Brain (organoid and tissue), 16 donors: ENCODE measurements at places on chromosomes 7 and 10.

DNA sequence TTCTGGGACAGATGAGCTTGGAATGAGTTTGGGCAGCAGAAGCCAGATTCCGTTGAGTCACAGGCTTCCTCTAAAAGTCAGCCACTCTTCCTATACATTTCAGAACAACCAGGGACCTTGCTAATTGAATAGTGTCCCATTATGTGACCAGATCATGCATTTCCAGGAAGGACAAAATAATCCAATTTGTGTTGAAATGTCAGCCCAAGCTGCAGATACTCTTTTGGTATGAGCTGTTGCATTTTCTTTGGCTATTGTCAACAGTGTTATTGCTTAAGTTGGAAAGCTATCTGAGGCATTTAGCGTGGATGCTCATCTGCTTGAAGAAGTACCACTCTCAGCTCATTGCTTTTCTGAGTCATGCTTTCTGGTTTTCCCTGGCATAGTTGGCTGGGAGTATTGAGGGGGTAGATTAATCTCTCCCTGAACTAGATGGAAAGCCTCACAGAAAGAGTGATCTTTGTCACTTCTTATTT, 223.7 kb upstream of the HABP2 start:
- no peak for DNase-seq

DNA sequence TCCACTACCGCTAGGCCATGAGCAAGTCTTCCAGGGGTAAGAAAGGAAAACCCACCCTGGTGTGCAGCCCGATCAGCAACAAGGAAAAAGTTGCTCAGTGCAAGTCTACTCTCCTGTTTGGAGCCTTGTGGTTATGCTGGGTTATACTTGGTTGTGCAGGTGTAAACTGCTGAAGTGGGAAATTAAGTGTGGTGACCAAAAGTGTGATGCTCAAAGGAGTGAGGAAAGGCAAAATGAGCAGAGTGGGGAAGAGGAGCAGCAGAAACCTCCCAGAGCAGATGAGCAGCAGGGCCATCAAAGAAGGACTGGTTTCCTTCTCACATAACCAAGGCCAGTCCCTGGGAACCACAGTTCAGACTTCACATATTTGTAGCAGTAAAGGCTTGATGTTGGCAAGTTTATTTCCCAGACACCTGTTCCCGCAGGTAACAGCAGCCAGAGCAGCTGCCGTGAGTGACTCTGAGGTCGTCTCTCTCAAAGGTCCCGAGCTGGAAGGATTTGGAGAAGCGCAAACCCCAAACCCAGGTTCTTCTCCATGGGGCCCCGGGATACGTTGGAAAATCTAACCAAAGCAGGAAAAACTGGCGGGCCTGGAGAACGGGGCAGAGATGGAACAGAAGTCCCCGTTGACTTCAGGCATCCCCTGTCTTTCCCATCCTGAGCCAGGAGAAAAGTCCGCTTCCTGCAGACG, 607 bp upstream of the SMO start:
- DNase-seq, result no peak

GRCh38 chr7:77393261-77393660, 22.9 kb downstream of the GSAP start:
- no peak for DNase-seq

DNA sequence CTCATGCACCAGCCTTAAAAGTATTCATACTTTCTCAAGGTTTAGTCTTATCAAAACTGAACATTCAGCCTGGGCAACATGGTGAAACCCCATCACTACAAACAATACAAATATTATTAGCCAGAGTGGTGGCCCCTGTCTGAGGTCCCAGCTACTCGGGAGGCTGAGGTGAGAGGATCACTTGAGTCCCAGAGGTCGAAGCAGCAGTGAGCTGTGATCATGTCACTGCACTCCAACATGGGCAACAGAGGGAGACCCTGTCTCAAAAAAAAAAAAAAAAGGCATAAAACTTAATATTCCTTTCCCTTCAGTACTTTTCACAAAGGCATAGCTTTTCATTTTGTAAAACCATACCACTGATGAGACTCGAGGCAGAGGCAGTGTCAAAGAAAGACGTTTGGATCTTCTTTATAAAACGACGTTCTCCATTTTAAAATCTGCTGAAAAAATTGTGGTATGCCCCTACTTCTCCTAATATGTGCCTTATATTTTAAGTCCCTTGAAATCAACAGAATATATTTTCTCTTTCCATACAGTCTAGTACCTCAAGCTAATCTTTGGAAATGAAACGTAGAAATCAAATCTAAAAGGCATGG, 1.9 kb downstream of the NSUN6 start:
- no peak for DNase-seq

DNA sequence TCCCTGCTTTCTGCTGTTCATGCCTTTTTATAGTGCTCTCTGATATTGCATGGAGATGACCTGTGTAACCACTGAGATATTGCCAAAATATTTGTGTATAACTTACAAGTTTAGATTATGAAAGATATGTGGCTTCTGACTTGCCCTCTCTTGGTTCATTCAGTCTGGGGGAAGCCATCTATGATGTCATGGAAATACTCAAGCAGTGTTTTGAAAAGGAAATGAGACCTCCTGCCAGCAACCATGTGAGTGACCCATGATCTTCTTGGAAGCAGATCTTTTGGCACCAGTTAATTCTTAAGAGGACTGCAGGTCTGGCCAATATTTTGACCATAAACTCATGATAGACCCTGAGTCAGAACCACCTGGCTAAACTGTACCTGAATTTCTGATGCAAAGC, 183.0 kb downstream of the THSD7A start:
- DNase-seq, result no peak

DNA sequence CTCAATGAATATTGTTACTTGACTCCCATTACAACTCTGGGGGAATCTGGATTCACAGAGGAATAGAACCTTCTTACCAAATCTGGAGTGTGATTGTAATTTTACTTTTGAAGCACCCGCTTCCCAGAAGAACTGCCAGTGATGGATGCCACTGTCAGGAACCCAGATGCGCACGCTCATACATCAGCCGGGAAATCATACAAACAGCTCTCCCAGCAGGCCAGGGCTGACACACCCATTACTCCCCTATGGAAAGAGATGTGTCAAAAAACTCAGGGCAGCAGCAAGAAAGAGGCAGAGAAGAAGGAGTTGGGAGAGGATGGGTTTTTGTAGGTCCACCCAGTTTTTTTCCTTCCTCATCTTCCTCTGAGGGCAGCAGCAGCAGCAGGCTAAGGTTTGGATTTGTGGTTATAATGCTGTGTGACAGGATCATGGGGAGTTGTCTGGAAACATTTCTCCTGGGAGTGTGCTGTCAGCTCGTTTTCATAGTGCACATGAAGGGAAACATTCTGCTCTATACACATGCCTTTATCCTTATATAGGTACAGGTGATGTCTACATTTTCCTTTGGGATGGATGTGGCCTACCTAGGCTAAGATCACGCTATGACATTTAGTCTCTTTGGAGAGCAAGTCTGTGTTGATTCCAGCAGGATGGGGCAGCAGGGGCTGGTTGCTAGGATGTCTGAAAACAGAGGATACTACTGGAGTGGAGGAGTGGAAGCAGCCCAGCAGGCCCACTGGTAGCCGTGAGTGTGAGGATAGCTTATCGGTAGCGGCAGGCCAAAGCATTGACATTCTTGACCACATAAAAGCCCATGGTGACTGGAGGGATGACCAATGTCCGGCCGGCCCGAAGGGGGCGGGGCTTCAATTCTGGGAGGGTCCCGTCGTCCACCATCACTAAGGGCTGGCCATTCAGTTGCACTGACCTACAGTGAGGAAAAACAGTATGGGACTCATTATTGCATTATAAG, 12.4 kb upstream of the HPS1 start:
- peak; percentile 6 for DNase-seq

GRCh38 chr7:46414946-46415345, 493.9 kb upstream of the IGFBP3 start:
- DNase-seq, result no peak

GRCh38 chr7:69591805-69592204, 6.5 kb upstream of the AUTS2 start:
- DNase-seq, result no peak

DNA sequence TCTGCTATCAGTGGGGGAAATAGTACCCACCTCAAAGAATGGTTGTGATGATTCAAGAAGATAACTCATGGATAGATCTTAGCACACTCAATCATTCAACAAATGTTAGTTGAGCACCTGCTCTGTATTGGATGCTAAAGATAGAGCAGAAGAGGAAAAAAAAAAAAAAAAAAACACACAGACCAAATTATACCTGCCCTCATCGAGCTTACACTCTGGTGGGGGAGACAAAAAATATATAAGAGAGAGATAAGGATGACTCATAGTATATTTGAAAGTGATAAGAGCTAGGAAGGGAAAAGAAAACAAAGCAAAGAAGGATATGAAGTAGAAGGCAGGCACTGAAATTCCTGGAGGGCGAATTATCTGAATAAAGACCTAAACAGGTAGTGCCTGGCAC, 258.5 kb downstream of the SFMBT2 start:
- no peak for DNase-seq

DNA sequence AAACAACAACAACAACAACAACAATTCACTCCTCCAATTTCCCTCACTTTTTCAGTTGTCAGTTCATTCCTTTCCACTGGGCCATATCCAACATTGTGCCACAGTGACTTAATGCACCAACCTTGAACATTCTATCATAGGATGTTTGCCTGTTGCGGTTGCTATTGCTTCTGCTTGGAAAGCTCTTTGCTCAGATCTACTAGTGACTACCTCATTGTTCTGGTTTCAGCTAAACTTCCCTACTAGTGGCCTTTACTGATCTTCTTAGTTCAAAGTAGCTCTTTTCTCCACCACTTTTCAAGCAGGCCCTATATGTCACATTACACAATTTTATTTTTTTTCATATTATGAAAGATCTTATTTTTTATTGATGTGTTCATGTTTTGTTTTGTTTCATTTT, 9.8 kb upstream of the STEAP4 start:
- DNase-seq, result no peak

DNA sequence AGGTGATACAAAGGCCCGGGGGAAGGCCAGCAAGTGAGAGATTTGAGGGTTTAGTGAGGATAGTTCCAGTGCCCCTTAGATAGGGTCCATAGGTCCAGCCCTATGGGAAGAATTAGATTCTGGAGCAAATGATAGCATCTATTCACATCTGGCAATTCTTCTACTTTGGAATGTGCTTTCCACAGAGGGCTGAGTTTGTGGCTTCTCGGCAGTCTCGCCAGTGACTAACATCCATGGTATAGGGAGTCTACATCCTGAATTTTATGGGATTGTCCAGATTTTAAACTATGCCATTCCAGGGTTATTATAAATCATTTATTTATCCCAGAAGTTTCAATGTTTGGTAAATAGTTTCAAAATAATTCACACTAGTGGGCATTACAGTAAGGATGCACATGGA, 207.3 kb upstream of the ADO start:
- DNase-seq, result no peak

DNA sequence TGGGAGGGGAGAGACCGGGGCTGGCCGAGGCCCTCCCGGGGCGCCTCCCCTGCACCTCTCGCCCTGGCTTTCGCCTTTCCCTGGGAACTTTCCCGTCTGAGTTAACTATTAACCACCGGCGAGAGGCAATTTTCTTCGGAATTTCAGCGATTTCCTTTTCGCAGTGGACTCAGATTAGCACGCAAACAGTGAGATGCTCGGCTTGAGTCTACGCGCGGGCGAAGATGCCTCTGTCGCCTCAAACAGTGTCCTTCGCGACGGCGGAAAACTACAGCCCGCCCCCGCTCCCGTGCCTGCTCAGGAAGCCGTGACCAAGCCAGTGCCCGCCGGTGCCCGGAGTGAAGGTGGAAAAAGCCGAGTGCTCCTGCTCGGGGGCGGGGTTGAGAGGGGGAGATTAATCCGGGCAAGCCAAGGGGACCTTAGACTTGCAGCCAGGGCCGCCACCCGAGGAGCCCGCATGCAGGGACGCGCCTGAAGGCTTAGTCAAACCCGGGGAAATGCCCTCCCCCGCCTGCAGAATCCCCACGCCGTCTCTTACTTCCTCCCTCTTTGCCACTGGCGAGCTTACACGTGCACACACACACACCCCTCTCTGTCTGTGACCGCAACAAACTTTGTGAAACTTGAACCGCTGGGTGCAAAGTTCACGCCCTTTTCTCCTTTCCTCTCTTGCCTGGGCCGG, 14.5 kb upstream of the PAX2 start:
- DNase-seq, result no peak

DNA sequence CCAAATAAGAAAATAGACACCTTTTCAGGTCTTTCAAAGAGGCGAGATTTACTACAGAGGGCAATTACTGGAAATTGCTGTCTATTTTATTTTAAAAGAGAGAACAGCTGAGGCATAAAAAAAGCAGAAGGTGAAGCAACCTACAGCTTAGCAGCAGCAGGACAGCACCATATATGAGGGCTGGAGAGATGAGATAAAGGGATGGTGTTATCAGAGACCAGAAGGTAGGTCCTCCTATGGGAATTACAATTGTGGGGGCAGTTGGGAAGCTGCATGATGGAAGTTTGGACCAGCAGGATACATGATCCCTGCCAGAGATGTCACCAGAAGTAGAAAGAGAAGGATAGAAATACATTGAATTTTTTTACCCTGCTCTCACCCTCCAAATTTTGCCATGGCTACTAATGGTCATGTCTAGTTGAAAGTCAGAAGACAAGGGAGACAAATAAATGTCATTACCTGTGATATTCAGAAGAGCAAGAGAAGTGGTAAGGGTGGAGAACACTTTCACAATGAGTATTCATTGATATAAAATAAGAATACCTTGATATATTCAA, 77.2 kb upstream of the CALCR start:
- DNase-seq, result no peak

GRCh38 chr7:149735181-149735602, 38.2 kb downstream of the ZNF467 start:
- DNase-seq, result no peak

DNA sequence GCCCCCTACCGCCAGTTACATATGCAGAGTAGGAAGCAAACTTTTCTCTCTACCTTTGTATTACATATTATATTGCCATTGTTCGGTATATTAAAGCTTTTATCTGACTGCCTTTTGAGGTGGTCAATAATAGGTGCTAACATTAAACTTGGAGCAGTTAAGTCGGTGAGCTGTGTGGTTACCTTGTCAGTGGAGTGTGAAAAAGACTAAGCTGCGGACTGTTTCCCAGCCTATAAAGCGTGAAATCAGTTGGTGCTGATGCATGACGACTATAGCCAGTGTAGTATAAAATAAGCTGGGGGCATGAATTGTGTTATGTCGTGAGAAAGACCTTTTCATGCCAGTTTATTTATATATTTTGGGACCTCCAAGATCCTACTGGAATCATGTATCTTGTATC, 33.7 kb downstream of the R3HCC1L start:
- no peak for DNase-seq

DNA sequence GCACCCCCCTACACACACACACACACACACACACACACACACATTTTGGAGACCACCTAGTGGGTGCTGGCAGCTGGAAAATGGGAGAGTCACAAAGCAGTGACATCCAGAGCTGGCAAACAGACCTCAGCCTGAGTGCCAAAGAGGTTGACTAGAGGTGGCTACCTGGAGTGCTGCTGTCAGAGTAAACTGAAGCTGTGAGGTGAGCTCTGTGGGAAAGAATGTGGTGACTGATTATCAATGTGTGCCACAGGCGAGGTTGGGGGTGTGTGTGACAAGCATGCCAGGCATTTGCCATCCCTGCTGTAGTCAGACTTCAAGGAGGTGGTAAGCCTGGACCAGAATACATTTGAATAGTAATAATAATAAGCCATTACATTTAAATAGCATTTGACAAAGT, 120.6 kb downstream of the SLIT1 start:
- no peak for DNase-seq
